ENCODE measurements at places on chromosomes 7 and 10.
A peak's percentile ranks its signal among the peaks of the same experiment; 100 is the strongest.

DNA sequence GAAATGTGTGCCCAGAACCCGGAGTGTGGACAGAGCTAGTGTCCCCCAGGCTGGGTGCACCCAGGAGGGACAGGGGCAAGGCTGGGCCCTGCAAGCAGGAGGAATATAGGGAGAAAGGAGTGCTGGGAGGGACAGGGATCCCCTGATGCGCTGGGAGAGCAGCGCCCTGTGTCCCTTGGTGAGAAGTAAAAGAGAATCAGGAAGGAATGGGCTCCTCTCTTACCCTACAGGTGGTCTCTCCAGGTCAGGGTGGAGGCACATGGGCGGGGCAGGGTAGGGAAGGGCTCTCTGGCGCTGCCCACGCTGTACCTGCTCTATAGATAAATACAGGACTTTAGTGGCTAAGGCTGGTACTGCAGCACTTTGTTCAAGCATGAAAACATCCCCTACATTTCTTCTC lies 753.8 kb downstream of the GRID1 start:
- no peak for DNase-seq

DNA sequence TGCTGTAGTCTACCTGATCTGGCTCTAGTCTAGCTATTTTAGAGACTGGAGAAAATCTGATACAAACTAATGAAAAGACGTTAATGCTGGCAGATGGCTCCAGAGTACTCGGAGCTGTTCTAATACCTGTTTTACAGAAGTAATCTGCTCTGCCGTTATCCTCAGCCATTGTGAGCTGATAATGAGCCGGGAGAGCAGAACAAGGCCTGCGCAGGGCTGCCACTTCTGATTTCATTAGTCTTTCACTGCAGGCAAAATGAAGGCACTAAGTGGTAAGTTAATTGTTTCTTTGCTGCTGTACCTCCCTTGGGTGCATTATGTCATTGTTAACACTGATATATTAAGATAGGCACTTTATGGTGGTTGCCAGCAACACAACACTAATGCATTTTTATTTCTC lies 456.4 kb upstream of the PFKP start:
- no peak for DNase-seq

- DNase-seq, result no peak
These were observed 49.0 kb upstream of the TRIM8 start for GRCh38 chr10:102595293-102595692.

DNA sequence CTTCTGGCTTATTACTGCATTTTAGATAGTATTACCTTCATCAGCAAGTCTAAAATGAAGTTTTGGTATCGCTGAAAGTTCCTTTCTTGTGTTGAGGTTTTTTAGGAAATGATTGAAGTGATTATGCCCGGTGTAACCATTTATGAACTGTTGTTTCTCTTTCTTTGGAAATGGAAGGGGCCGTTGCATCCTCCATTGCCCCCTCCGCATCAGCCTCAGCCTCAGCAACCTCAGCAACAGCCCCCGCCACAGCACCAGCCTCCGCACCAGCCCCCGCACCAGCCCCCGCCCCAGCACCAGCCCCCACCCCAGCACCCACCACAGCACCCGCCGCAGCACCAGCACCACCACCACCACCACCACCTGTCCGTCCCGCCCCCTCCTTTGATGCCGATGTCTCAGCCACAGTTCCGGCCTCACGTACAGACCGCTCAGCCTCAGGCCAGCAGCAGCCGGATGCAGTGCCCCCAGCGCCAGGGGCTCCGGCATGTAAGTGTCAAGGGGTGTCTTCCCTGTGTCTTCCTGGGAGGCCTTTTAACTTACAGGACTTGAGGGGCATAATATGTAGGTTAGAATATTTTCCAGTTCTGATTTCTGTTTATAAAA lies 72.6 kb downstream of the SHH start:
- no peak for DNase-seq

GRCh38 chr10:124688386-124688785 lies 55.8 kb downstream of the FAM53B start:
- DNase-seq, result no peak

GRCh38 chr10:78288663-78289062 lies 255.0 kb downstream of the RPS24 start:
- no peak for DNase-seq

- no peak for DNase-seq
These were observed 13.6 kb downstream of the TTYH3 start for GRCh38 chr7:2645274-2645868.

DNA sequence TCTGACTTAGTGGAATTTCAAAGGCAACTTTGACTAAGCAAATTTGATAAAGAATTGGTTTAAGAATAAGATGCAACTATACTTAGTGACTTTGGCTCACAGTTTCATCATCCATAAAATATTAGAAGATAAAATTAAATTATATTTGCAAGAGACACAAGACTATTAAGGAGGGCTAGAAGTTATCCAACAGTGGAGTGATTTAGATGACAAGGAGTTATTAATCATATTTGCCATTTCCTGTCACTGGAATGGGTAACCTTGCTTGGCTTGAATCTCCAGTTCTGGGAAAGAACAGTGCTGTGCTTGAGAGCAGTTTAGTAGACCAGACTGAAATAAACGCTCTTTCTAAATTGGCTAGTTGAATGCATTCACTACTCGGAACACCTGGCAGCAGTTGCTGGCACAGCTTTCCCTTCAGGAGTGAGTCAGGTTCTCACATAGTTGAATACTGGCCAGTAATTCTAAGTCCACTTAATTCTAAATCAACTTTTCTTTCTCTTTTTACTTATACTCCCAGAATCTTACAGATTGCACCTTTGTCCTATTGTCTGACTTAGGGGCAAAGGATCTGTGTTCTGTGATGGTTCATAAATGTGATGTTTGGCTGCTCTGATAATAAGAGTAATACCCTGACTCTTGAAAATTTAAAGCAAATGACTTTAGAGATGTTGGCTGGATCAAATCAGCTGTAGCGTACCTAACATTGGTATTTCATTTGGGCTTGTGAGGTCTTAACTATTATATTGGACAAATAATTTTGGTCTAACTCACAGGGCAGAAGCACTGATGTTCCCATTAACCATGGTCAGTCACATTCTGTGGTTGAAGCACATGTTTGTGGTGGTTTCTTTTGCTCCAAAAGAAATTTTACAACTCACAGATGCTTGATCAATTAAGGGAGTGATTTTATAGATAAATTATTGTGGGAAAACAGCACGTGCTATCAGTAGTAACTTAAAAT lies 16.6 kb downstream of the STMP1 start:
- DNase-seq, result no peak

GRCh38 chr10:25768167-25768566 lies 165.9 kb upstream of the MYO3A start:
- DNase-seq, result no peak

DNA sequence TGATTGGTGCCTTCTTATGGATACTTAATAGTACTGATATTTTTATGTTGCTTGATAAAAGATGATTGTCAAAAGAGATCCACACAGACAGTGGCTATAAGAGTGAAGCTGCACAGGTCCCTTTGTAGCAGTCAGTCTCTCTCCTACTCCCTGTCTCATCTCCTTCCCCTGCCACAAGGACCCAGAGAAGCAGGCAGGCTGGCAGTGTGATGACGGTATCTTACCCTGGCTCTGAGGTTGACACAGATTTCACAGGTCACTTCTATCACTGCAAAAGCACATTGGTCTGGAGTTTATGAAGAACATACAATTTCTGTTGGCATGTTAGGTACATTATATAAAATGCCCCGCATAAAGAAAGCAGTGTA lies 64.4 kb upstream of the AHR start:
- DNase-seq, result no peak

GRCh38 chr10:108454793-108455192 lies 1290.3 kb upstream of the SORCS1 start:
- DNase-seq, result no peak

- DNase-seq, result no peak
These were observed 66.5 kb downstream of the RBM20 start for GRCh38 chr10:110710621-110711020.

DNA sequence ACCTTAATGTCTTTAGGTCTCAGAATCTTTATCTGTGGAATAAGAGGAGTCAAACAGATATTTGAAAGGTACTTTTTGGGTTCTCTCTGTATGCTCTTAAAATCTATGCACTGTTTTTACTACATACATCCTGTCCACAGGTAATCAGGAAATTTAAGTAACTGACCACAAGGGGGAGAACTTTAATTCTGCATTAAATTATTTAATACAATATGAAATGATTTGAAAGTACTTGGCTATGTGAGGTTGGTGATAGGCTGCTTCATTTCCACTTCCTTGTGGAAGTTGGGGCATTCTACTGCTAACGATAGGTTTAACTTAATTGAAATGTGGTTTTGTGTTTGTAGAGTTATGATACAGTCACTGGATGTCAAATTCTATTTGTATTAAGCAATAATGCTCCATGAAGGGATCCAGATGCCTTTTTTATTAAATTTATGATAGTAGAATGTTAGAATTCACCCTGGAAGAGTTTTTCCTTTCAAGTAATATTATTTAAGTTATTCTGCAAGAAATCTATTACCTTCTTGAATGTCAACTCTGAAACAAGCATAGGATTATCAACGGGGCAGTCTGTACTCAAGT lies 6.0 kb downstream of the TEX47 start:
- DNase-seq, result no peak

- DNase-seq, result no peak
These were observed 1.3 kb downstream of the EXOC6 start for GRCh38 chr10:92849576-92850090.

- no peak for DNase-seq
These were observed 186.0 kb downstream of the SEMA3D start for GRCh38 chr7:85000735-85001350.

- DNase-seq, result no peak
These were observed 57.3 kb downstream of the ANK3 start for GRCh38 chr10:60332371-60332770.

DNA sequence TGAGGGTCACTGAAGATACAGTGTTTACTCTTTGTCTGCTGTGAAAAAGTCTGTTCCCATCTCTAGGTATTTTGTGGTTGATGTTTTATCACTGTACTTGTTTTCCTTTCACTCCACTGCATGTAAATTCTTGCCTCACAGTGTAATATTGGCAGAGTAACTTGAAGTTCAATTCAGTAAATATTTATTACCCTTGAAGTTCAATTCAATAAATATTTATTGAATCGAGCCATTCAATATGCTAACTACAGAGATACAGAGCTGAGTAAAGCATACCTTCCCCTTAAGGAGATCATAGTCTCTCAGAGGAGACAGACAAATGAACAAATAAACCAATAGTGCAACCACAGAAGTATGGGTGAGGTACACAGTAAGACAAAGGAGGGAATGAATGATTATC lies 9.2 kb downstream of the NUDT13 start:
- no peak for DNase-seq

DNA sequence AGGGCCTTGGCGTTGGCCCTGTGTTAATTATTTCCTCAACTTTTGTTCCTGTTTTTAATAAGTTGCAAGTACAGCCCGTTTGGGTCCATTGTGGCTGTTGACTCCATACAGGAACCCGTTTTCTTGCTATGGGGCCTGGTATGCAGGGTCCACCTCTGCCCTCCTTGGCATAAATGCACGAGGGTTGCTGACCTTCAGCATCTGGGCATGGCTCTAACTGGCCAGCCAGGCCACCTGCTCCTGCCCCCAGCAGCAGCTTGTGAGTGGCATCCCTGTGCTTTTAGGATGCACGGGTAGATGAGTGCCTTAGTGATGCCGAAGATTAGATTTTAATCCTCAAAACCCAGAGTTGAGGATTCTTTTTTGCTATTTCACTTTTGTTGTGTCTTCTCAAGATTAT lies 123.2 kb downstream of the GLRX3 start:
- DNase-seq, result no peak

DNA sequence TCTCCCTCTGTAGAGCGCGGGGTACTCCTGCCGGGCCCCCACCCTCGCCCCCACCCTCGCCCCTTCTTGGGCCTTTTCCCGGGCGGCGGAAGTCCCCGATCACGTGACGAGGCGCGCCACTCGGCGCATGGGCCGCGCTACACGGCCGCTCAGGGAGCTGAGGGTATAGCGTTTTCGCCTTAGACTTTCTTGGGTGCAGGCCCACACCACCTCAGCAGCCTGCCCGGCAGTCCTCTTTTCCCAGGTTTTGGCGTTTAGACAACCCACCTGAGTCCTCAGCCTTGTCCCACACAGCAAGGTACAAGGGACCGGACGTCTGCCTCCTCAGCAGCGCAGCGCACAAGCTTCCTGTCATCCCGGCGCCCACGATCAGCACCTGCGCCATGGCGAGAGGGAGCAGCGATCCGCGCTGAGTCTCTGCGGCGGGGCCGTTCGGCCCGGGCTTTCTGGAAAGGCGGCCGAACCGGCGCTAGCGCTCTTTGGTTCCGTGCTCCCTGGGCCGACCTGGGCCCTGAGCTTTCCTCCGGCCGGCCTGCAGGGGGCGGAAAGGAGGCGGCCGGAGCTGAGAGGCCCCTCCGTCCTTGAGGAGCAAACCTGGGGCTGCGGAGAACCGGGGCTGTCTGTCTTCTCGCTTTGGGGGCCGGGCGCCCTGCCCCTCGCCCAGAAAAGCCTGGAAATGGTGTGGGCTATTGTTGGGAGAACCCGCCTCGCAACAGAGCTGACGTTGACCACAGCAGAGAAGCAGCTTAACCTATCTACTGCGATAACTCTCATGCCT lies at the start of gene RNLS:
Gene RNLS (minus strand): TSS at position 513 of the 778 bp plus-strand sequence.
- peak; percentile 47 for DNase-seq

Data from stimulated activated CD8-positive, alpha-beta memory T cell treated with anti-CD3 and anti-CD28 coated beads, Interleukin-15, amount 100 ng/mL, for 24 hours (primary cell).